ENCODE measurements at places on chromosomes 3 and 15.

DNA sequence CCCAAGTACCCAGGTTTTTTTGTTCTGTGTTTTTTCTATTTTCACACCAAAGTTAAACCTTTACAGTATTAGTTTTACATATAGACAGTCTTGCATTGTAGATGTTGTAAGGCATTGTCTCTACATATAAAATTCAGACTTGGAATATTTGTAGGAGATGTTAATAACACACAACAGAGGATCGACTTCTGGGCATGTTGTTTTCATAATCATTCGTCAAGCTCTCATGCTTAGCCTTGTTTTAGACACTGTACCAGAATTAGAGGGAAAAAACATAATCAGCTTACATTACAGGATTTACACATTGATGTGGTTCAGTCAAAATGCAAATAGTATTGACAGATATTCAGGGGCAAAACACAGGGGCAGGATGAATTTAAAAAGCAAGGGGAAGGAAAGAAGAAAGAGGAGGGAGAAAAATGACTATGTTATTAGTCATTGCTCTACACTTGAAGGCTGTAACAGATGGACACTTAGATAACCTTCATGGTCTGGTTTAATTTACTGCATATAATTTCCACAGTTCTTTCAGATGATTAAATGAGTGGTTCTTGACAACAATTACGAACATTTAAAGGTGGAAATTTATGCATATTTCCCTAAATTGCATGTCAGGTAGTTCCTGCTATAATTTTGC, 7.5 kb downstream of the CMSS1 start:
- no peak for DNase-seq

- DNase-seq, result no peak
Measured at GRCh38 chr3:136404056-136404455, 153.9 kb downstream of the PCCB start.

DNA sequence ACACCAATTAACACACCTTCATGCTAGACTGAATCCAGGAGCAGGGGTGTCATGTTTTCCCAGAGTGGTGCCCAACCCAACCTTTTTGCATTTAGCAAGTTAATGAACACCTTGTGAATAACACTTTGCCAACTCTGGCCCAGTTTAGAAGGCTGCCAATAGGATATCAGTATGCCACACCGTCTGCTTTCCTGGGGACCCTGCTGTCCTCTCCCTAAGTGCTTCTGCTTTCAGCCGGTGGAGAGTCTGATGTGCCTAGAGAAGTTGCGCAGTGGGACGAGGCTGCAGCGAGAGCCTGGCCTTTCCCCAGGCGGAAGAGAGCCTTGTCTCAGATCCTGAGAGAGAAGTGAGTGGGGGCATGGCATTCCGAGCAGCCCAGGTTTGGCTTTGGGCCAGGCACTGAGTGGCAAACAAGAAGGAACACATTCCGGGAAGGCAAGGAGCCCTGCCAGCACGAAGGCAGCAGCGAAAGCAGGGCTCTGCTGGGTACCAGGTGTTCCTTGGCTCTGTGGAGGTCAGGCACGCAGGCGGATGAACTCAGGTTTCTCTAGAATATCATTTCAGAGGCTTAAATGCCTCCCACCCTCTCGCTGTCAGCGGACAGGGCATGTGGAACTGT, 36.9 kb downstream of the SENP8 start:
- no peak for DNase-seq

- no peak for DNase-seq
Measured at GRCh38 chr3:188881954-188882641, 289.7 kb upstream of the TPRG1 start.

DNA sequence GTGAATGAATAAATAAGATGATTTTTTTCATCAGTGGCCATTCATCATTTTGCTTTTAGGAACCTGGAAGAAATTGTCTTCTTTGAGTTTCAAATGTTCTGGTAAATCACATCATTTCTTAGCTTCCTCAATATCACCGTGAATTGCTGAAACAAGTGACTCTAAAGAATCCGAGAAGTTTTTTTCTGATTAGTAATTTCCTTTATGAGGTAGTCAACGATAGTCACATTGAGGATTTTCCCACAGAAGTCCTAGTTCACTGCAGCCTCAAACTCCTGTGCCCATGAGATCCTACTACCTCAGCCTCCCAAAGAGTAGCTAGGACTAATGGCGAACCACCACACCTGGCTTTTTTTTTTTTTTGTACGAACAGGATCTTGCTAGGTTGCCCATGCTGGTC, 3.6 kb upstream of the TMPRSS7 start:
- DNase-seq, result no peak

GRCh38 chr3:190831225-190831624, 31.3 kb downstream of the GMNC start:
- no peak for DNase-seq

- DNase-seq, result no peak
Measured at GRCh38 chr3:23959135-23959900, 14.2 kb downstream of the NR1D2 start.

GRCh38 chr3:152334761-152335160, 66.0 kb downstream of the MBNL1 start:
- no peak for DNase-seq

GRCh38 chr3:159634483-159634882, 354.2 kb upstream of the IL12A start:
- no peak for DNase-seq

DNA sequence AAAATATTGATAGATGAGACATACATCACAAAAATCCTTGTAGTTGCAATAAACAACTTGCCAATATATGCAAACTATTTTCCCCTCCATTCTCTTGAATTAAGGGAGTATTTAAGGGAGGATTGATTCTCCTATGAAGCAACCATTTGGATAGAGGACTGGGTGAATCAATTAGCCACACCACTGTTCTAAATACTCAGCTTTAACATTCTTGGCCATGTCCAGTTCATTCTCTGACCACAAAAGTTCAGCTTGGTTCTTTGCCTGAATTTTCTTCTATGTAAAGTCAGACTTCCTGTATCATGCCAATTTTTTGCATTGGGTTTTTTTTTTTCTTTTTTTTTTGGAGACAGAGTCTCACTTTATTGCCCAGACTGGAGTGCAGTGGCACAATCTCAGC, 15.8 kb upstream of the SEC11A start:
- DNase-seq, result no peak

DNA sequence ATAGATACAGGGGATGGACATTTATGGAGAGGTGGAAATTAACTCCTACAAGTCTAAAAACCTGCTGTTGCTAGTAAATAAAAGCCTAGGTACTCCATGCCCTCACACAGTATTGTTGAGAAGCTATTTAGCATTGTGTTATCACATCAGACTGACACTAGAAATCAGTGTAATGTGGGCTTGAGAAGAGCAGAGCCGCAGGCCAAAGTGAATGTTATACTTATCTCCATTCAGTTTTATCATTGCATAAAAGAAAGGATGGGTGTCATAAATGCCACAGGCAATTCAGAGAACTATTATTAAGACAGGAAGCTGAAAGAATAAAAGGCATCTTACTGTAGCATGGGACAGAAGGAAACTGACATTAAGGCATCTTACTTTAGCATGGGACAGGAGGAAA, 13.7 kb upstream of the ISLR start:
- DNase-seq, result no peak

GRCh38 chr3:102360183-102360860, 74.5 kb upstream of the ZPLD1 start:
- no peak for DNase-seq

DNA sequence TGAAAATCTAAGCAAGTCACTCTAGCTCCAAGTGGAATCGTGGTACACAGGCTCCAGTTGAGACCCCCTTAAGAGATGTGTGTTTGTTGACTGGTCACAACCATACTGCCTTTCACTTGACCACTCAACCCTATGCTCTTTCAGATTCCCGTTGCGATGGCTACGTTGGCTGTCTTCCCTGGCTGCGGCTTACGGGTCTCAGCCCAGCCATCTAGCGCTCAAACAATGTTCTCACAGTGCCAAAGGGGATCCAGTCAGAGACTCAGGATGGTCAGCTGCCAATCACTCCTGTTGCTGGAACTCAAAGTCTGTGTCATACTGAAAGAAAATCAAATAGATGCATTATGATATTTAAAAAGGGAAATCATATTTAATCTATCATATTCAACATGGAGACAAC, 237.6 kb downstream of the ITPR1 start:
- no peak for DNase-seq

DNA sequence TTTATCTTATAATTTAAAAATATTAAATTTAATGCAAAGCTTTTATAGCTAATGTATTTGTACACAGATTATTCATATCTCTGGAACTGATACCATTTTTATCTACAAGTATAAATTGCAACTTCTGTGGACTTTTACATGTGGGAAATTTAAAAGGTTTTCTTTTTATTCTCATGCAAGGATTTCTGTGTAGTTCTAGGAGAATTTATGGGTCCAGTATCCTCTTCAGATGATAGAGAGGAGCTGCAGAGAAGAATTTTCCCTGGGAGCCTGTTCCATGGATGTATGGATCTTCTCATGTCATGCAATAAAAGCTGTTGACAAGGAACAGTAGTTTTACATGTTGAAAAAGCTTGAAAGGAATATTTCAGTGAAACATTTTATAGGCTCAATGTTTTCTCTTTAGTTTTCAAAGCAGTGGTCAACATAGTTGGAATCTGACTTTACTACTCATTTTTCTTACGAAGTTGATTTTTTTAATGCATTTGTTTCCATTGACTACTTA, 119.7 kb downstream of the MCTP2 start:
- no peak for DNase-seq

GRCh38 chr15:77804210-77804609, 171.5 kb upstream of the LINGO1 start:
- DNase-seq, result no peak

DNA sequence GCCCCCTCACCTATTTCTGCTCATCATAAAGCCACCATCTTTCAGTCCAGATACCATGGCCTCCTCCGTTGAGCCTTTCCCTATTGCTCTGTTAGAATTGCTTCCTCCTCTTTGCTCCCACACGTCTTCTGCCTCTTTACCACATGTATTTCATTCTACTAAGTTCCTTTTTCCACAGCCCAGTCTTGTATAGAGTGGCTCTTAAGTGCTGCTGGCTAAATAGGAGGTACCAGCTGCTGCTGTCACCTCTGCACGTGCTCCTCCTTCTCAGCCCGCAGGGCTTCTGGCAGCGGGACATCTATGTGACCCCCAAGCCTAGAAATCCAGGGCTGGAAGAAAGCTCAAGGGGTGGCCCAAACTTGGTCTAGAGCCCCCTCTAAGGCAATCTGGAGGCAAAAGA, 38.8 kb upstream of the PLXND1 start:
- DNase-seq, result no peak

DNA sequence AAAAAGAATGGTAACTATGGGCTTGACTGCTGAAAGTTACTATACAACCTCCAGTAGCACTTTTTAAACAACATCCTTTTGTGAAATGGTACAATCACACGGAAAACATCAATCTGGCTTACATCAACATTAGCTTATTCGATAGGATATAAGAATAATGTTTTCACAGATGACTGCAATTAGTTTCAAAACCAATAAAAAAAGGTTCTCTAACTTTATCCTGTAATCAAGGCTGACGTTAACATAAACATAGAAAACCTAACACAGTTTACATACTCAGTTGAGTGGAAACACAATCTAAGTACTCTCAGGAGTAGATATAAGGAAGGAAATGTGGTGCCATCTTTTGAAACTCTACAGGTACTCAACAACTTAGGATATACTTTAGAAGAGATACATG, 102.2 kb downstream of the DLG1 start:
- DNase-seq, result no peak

DNA sequence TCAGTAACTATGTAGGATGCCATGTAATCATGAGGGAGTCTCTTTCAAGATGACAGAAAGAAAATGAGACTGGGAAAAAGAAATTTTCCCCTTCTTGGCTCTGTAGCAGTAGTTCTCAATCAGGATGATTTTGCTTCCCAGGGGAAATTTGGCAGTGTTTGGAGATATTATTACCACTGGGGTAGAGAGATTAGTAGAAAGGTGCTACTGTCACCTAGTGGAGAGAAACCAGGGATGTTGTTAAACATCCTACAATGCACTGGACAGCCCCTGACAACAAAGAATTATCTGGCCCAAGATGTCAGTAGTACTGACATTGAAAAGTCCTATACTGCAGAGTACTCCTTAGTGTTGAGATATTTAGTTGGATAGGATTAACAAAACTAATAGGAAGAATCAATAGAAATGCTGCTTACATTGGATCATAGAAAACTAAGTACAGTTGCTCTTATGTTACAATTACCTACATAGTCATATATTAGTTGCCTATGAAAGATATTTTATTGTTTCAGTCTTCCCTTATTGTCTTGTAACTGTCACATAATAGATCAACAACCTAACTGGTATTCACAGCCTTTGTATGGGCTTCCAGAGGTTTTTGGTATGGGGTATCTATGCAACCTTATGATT, 433.3 kb downstream of the RAP2B start:
- no peak for DNase-seq

- peak; percentile 13 for DNase-seq
Measured at GRCh38 chr3:46670000-46670890, 23.2 kb downstream of the ALS2CL start.

DNA sequence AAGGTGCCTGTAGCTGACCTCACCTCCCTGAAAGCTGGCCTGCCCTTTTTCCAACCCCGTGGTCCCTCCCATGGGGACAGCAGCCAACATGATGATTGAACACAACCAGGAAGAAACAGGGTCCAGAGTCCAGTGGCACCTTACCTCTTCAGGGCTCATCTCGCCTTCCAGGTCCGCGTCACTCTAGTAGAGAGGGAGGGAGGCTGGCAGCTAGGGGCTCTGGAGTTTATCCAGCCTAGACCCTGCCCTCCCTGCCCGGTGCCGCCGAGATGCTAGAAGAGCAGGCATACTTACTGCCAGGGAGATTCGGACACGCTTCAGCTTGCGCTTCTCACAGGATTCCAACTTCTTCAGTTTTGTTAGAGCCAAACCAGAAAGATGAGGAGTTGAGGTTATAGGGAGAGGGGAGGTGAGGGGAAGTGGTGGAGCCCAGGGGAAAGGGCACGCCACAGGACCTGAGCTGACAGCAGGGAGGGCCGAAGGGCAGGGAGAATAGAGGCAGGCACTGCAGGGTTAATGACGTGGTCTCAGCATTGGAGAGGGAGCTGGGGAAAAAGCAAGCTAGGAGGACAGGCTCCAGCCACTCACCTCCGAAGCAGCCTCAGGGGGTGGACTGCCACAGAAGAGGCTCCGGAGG, 9.1 kb downstream of the CLCN2 start:
- DNase-seq, result no peak

DNA sequence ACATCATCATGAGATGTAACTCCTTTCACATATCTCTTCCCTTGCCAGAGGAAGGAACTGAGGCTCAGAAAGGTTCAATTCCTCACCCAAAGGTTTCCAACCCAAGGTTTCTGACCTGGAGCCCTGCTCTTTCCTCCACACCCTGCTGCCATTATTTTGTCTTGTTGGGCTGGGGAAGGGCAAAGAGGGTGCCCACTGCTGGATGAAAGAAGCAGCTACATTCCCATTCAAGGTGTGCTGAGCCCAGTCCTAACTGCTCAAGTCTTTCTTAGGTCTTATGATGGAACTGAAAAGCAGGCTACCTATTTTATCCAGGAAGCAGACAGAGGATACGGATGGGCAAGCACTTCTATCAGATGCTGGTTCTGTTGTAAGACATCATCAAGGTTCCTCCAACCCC, 258.0 kb upstream of the CTDSPL start:
- DNase-seq, result no peak

DNA sequence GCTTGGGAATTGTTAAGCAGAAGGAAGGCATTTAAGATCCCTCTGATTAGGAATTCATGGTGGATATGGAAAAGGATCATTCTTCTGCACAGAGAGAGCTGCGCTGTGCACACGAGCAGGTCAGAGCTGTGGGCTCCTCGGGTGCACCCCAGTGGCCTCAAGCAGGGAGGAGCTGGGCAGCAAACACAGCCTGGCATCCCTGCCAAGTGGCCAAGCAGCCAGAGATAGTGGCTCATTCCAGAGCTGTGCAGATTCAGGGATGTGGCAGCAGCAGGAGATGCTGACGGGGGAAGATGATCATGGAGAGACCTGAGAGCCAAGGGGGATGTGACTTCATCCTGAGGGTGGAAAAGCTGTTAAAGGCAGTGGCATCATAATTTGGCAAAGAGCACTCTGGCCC, 55.9 kb downstream of the LRRK1 start:
- DNase-seq, result no peak

All from CD4-positive, alpha-beta T cell treated with Interleukin-15 for 1 hour (primary cell).